Ascending aorta (tissue), 2 donors: ENCODE measurements at places on chromosomes 7 and 10.

GRCh38 chr10:77111611-77112550, 525.7 kb downstream of the KCNMA1 start:
- no peak for DNase-seq

- no peak for DNase-seq
Measured at GRCh38 chr10:117477211-117477947, 65.2 kb upstream of the EMX2 start.

GRCh38 chr10:75400163-75400770, 1.3 kb downstream of the ZNF503 start:
- no peak for DNase-seq

GRCh38 chr7:119037941-119038340, 813.4 kb downstream of the ANKRD7 start:
- no peak for DNase-seq

DNA sequence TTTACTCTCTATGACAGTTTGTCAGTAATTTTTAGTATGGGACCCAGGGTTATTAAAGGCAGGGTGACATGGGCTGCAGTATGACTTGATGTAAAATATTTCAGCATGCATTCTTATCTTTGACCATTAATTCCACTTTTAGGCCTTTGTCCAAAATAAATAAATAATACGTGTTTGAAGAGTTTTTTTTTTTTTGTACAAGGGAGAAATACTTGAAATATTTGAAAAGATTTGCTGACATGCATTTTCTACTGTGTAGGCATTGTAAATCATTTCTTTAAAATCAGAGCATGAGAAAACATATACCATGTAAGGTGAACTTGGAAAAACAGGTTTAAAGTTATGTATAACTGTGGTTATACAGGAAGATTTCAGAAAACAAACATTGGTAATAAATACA, 23.5 kb downstream of the NRG3 start:
- DNase-seq = no peak

DNA sequence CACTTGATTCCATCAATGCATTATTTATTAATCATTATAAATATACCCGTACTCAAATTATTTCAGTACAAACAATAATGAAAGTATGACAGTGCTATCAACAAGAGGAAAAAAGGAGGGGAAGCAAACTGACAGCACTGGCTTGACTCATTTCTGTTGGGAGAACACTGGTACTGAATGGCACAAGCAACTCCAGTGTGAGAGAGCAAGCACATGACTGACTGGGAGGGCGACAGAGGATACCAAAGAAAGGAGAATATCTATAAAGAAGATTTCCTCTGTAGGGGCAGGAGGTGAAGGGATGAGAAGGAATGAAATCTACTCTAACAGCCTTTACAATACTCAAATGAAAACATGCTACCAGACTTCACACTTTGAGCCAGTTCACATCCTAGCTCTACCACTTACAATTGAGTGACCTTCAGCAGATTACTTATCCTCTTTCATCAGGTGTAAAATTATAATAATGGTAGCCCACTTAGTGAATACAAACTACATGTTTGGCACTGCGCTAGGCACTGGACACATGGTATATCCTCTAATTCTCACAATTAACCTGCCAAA, 1.5 kb downstream of the USP54 start:
- no peak for DNase-seq

DNA sequence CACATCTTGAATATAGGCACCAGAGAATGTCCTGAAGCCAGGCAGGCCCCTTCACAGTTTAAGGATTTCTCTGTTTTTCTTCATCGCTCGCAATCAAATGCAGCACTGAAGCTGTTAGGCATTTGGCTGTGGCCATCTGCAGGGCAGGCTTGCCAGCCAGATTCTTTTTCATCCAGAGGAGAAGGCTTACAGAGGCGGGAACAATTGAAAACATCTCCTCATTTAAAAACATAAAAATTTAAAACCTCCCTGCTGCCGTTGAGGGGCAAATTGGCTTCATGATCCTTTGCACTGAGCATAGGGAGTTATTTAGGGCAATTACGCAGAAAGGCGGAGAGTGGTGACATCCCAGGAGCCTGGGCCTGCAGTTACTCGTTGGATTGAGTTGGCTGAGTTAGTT, 500.0 kb downstream of the TYW1 start:
- DNase-seq = no peak

GRCh38 chr10:44878706-44879530, 32.2 kb upstream of the TMEM72 start:
- peak; percentile 88 for DNase-seq

DNA sequence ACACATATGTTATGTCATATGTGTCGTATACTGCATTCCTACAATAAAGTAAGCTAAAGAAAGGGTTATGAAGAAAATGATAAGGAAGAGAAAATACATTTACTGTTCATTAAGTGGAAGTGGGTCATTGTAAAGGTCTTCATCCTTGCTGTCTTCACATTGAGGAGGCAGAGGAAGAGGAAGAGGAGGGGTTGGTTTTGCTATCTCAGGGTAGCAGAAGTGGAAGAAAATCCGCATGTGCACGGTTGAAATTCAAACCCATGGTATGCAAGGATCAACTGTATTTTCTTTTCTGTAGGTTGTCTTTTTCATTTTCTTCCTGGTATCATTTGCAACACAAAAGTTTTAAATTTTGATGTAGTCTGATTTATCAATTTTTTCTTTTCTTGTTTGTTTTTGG, 6.3 kb downstream of the PLEKHA8 start:
- DNase-seq = no peak

GRCh38 chr7:28354601-28355402, 57.5 kb upstream of the CREB5 start:
- DNase-seq = no peak

DNA sequence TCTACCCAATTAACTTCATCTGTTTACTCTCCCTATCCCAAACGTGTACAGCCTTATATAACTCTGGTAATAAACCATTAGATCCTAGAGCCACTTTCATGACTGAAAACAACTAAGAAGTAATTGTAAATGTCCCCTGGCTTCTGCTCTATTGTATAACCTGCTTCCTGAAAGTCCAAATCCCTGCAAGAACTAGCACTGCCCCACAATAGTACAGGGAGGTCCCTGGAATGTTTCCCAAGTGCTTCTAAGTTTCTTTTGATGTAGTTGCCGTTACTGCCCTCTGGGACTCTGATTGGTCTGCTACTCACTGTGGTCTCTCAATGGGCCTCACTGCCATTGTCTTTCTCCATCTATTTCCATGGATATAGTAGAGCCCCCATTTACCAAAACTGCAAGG, 764.0 kb upstream of the GHITM start:
- no peak for DNase-seq

- DNase-seq = no peak
Measured at GRCh38 chr10:20976891-20977290, 79.8 kb upstream of the NEBL start.

DNA sequence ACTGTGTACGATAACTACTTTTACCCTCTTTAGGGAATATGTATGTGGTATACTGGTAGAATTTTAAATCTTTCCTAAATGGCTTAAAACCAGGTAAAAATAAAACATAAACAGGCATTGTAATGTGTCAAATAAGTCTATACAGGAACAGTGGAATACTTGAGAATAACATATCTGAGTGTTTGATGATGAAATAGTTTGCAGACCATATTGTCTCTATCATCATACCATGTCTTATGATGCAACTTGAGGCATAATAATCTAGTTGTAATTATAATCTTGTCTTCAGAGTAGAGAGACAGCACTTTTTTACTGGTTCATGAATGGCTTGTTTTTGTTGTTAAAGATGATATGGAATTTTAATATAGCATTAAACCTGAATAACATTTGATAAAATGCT, 293.5 kb downstream of the CDK14 start:
- DNase-seq = no peak

- no peak for DNase-seq
Measured at GRCh38 chr10:60271319-60272040, 118.2 kb downstream of the ANK3 start.

GRCh38 chr7:129832282-129832681, 120.5 kb downstream of the UBE2H start:
- no peak for DNase-seq

DNA sequence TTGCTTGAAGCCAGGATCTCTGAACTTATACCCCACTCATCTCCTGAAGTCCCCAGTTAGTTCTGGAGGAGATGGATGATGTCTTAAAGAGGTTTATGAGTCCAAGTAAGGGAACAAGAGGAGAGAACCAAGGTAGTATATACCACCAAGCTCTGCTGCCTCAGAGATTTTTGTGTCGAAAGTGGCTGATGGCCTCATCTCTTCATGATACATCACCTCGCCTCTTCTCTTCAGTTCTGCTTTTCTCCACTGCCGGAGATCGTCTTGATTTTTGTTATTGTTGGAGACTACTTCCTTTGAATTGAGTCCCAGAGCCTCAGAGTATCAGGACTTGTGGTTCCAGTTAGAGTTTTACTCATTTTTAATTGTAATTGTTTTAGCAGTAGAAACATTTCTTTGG, 1.9 kb downstream of the VTI1A start:
- no peak for DNase-seq

- no peak for DNase-seq
Measured at GRCh38 chr10:7484456-7485243, 73.8 kb upstream of the SFMBT2 start.

DNA sequence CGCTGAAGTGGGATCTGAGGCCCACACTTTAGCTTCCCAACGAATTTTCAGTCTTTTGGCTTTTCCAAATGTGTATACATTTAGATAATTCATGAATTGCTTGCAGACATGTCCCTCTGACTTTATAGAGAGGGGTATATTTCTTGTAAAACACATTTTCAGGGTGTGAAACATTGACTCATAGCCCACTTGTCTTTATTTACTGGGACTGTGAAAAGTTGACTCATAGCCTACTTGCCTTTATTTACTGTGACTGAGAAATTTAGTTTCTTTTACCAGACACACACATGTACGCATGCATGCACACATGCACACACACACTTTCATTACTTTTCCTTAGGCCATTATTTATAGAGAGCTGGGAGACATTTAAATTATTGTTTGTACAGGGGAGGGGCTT, 79.1 kb downstream of the VTI1A start:
- DNase-seq = no peak
